Stimulated activated CD8-positive, alpha-beta memory T cell treated with anti-CD3 and anti-CD28 coated beads, Interleukin-15, amount 100 ng/mL, for 24 hours (primary cell): ENCODE measurements at places on chromosomes 4 and X.
A peak's percentile ranks its signal among the peaks of the same experiment; 100 is the strongest.

- no peak for DNase-seq
These were observed 156.6 kb downstream of the GATB start for GRCh38 chr4:151604238-151604637.

DNA sequence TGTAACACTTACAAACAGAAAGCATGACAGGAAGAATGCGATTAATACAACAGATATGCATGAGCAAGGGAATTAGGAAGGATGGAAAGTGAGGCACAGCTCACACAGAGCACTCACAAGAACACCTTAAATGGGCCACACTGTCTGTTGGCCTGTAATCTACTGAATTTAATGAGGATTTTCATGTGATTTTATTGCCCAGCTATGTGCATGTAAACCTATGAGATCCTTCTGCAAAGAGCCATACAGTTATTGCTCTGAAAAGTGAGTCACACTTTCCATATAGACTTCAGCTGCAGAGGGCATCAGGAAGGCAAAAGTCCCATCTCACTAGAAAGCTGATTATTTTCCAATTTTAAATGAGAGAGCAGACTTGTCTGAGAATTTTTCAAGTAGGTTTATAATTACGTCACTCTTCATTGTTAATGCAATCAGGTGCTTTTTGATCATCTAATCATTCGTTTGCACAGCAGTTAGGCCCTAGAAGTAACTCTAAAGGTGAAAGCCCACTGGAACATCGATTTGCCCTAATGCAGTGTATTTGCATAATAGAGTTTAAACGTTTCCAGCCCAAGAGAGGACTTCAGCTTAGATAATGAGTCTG, 832.7 kb upstream of the INTU start:
- no peak for DNase-seq

DNA sequence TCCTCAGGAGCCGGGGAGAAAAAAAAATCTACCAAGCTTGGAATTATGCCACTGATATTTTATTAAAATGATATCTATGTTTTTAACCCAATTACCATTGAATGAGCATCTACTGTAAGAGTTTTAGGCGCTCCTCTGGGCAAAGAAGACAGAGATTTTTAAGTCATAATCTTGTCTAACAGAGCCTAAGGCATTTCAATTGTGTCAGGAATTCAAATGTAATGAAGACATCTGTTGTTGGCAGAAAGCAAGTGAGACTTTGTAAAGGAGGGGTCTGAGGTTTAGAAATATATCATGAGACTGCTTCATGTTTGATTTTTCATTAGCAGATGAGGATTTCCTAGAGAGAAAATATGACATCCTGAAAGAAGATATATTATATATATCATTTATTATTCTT, 1158.1 kb downstream of the FSTL5 start:
- no peak for DNase-seq

GRCh38 chrX:103565752-103566151, 19.6 kb upstream of the TCEAL4 start:
- DNase-seq = no peak

- no peak for DNase-seq
These were observed 81.1 kb downstream of the CT47B1 start for GRCh38 chrX:120794525-120794975.

- DNase-seq = no peak
These were observed 200.4 kb upstream of the GYPA start for GRCh38 chr4:144340931-144341330.

GRCh38 chrX:22037225-22037624, 5.1 kb downstream of the PHEX start:
- DNase-seq = no peak

GRCh38 chr4:138045036-138045435, 197.1 kb downstream of the SLC7A11 start:
- no peak for DNase-seq

- no peak for DNase-seq
These were observed 496.3 kb downstream of the BCOR start for GRCh38 chrX:39601231-39602177.

DNA sequence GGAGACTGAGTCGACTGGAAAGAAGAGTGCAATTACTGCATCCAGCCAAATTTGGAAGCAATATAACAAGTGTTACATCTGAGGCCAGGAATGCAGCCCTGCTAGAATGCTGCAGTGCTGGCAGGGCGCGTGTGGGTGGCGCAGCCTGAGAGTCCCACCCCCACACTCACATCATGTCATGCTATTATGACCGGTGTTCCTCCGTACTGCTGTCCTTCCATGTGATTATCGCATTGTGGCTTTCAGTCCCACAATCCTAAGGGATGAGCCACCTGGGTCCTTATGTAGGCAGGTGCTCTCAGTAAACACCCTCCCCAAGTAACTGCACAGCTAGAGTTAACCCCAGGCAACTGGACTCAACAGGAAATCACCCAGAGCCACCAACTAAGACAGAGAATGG, 122.6 kb upstream of the CPEB2 start:
- no peak for DNase-seq

- no peak for DNase-seq
These were observed 18.7 kb upstream of the ALG13 start for GRCh38 chrX:111662292-111662691.

DNA sequence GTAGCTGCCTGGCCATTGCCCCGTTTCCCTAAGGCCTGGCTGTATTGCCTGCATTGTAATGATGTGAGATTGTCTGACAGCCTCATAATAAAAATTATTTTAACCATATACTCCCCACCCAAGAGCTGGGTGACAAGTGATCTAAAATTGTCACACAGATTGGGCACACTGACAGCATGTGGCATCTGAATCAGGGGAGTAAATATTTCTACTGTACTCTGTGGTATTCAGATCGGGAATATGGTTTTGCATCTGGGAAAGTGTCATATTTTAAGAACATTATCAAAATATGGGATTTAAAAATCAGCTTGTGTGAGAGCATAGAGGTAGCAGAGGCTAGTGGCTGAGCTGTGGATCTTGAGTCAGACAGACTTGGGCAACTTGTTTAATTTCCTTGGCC, 135.8 kb upstream of the PDLIM3 start:
- DNase-seq = no peak

- DNase-seq = no peak
These were observed 2.2 kb downstream of the AIFM1 start for GRCh38 chrX:130163398-130163797.

DNA sequence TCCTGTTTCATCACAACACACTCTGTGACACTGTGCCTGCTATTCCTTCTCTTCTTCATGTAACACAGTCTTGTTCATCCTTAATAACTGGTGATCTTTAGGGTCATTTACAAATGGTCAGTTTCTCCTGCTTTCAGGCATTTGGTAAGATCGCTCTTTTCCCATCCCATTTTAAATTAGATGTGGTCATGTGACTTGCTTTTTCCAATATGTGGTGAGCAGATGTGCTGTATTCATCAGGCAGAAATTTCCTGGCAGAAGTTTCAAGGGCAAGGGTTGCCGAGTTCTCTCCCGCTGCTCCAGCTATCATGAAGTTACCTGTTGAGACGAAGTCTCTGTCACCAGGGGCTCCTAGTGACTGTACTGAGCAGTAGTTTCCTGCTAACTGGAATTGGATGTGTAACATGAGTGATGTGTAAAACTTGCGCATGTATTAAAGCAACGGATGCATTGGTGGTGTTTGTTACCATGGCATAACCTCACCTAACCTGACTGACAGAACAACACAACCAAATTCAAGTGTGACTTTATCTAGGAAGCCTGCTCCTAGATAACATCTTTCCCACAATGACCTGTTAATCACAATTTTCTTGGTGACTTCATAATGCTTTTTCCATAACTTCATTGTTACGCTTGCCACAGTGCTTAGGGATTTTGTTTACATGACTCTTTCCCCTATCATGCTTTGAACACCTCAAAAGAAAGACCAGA, 29.5 kb upstream of the BMPR1B start:
- DNase-seq = no peak

GRCh38 chr4:125369098-125369497, 54.3 kb downstream of the FAT4 start:
- DNase-seq = no peak

DNA sequence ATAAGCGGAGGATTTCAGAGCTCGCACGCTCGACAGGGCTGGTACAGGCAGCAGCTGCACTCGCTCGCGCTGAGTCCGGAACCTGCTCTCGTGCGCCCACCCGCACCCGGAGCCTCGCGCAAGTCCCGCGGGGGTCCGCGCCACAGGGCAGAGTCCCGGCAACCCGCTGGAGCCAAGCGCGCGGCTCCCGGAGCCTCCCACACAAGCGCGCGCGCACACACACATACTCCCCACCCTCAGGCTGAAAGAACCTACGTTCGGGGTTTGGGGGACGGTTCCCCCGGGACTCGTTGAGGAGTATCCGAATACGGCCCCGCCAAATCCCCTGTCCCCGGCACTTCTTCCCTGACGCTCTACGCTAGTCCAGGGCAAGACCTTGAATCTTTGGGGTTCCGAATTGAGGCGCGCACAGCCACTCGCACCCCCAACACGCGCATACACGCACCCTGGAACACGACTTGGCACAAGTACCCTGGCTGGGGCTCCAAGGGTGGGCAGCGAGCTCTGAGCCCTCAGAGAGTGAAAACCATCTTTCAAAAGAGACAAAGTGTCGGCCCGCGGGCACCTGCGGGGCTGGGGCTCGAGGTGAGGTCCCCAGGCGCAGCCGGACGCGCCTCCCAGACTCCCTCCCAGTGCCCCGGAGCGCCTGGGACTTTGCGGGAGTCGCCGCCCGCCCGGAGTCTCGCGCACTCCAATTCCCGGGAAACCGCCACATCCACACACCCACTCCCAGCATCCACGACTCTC, 952 bp downstream of the ANOS1 start:
- DNase-seq = no peak

GRCh38 chrX:15947648-15948317, 93.2 kb upstream of the AP1S2 start:
- no peak for DNase-seq

GRCh38 chrX:138411048-138411447, 300.5 kb downstream of the FGF13 start:
- no peak for DNase-seq

- DNase-seq = no peak
These were observed 100.8 kb upstream of the TENM3 start for GRCh38 chr4:182142176-182143085.

GRCh38 chrX:41923978-41924683, 777 bp upstream of the CASK start:
- DNase-seq = no peak

DNA sequence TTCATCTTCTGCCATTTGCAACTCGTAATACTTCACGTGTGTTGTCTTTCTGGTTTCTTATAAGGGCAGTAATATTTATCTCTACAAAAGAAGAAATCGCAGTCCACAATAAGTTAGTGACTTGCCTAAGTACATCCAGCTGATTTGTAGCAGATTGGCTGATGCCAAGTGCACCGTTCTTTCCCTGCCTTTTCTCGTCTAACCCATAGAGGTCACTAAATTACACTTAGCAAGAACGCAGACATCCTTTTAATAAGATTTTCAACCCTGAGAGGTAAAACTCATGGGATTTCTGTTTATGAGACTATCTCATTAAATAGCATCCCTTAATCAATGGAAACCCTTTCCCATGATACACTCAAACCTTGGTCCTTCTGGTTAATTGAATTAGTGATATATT, 408.6 kb upstream of the ACTRT1 start:
- no peak for DNase-seq

DNA sequence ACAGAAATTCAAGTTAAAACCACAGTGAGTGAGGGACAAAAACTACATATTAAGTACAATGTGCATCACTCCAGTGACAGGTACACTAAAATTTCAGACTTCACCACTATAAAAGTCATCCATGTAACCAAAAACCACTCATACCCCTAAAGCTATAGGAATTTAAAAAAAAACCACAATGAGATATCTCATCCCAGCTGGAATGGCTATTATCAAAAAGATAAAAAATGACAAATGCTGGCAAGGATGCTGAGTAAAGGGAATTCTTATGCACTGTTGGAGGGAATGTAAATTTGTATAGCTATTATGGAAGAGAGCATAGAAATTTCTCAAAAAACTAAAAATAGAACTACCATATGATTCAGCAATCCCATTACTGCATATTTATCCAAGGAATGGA, 171.1 kb downstream of the HHIP start:
- no peak for DNase-seq

- DNase-seq = no peak
These were observed 1410.9 kb downstream of the PCDH18 start for GRCh38 chr4:136121426-136121825.

DNA sequence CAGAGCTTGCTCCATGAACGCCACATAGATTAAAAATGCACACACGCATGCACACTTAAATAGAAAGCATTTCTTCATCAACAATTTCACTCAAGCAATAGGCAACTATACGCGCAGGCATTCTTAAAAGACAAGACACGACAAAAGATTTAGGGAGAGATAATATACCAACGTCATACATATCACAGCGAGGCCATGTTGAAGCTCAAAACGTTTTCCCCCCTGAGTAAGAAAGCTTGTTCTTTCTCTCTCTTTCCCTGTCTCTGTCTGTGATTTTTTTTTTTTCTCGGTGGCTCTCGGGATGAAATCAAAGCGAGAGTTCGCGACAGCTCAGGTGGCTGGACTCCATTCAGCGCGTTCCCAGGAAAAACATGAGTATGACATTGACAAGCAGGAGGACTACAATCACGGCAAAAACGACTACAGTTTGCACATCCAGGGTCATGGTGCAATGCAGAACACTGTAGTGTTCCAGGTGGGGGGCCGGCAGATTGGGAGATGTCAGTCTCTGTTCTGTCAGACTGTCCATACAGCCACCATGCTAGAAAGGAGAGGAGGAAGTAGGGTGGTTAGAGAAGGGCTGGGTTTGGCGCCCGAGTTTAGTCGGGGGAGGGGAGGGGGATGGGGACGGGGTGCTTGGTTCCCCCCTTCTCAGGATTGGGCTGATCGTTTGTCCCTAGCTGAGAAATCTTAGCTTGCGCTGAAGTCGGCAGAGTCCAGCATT, 30.7 kb downstream of the ARHGEF9 start:
- peak; percentile 2 for DNase-seq

GRCh38 chrX:3532581-3533085, 180.8 kb downstream of the PRKX start:
- no peak for DNase-seq
